ENCODE measurements at places on chromosomes 7 and 10.

DNA sequence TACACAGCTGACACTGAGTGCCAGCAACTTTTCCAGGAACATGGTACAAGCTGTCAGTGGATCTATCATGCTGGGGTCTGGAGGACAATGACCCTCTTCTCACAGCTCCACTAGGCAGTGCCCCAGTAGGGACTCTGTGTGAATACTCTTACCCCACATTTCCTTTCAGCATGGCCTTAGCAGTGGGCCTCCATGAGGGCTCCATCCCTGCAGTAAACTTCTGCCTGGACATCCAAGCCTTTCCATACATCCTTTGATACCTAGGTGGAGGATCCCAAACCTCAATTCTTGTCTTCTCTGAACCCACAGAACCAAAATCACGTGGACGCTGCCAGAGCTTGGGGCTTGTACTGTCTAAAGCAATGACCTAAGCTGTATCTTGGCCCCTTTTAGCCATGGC, 116.8 kb downstream of the IQUB start:
- no peak for DNase-seq

- DNase-seq = no peak
Observed at GRCh38 chr10:42754155-42755027, 28.2 kb upstream of the BMS1 start.

DNA sequence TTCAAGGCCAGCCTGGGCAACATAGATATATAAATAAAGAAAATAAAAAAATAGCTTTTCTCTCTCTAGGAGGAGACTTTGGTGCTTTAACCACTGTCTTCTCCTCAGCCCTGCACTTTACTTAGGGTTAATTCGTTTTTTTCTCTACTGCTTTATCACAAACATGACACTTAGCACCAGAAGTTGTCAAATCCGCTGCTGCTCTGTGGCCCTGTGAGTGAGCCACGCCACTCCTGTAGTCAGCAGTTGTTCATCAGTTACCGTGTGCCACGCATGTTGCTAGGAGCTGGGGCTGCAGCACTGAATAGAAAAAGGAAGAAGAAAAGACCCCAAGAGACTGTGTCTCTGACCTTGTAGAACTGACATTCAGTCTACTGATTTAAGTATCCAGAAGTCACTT, 232.6 kb downstream of the CELF2 start:
- no peak for DNase-seq

GRCh38 chr10:50469778-50470193, 154.0 kb downstream of the SGMS1 start:
- DNase-seq = no peak

GRCh38 chr7:12647364-12648219, 39.8 kb upstream of the ARL4A start:
- no peak for DNase-seq

DNA sequence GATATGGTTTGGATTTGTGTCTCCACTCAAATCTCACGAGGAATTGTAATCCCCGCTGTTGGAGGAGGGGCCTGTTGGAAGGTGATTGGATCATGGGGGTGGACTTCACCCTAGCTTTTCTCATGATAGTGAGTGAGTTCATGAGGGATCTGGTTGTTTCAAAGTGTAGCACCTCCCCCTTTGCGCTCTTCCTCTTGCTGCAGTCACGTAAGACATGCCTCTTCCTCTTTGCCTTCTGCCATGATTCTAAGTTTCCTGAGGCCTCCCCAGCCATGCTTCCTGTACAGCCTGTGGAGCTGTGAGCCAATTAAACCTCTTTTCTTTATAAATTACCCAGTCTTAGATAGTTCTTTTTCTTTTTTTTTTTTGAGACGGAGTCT, 17.1 kb downstream of the CDNF start:
- DNase-seq = no peak

DNA sequence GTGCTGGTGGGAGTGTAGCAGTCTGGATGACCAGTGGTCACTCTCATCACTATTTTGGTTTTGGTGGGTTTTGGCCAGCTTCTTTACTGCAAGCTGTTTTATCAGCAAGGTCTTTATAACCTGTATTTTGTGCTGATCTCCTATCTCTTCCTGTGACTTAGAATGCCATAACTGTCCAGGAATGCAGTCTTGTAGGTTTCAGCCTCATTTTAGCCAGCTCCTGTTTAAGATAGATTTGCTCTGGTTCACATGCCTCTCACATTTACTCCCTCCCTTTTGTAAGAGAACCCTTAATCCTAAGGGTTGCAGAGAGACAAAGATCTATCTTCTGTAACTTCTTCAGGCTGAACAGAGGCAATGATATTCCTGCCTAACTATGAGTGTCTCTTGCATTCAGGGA, 51.2 kb upstream of the INHBA start:
- no peak for DNase-seq

- DNase-seq = peak; percentile 26
Observed at GRCh38 chr7:158863611-158864506, 7.5 kb downstream of the DYNC2I1 start.

GRCh38 chr10:97738616-97739015, 1.7 kb downstream of the ZFYVE27 start:
- no peak for DNase-seq

DNA sequence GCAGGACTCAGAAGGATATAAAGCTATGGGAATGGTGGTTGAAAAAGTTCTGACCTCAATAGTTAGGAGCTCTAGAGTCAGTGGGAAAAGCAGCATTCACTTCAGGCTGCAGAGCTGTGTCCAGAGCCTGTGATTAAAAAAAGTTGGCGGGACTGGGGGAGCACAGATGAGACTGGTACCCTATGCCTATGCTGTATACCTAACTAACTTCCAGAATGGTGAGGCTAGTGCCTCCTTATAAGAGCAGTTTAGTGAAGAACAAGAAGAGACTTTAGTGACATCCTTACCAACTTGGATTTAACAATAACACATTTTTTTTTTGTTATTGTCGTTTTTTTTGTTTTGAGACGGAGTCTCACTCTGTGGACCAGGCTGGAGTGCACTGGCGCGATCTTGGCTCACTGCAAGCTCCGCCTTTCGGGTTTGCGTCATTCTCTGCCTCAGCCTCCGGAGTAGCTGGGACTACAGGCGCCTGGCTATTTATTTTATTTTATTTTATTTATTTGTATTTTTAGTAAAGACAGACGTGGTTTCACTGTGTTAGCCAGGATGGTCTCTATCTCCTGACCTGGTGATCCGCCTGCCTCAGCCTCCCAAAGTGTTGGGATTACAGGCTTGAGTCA, 6.6 kb upstream of the ZNF282 start:
- no peak for DNase-seq

- DNase-seq = no peak
Observed at GRCh38 chr10:126117196-126117595, 220.8 kb downstream of the FANK1 start.

DNA sequence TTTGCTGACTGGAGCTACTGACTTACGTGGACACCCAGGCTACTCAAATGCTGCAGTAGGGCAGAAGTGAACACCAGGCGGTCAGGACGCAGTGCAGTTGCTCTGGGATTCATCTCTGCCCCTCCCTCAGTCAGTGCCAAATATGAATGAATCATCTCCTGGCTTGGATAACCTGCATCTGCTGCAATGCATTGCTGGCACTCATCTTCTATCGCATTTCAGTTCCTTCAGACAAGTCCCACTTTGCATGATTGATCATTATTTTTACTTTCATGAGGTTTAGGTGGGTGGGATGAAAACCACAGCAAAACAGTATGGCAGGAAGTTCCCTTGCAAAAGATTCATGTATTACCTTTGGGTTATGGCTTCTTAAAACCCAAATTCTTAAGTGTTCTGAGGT, 224.6 kb upstream of the NRP1 start:
- DNase-seq = no peak

DNA sequence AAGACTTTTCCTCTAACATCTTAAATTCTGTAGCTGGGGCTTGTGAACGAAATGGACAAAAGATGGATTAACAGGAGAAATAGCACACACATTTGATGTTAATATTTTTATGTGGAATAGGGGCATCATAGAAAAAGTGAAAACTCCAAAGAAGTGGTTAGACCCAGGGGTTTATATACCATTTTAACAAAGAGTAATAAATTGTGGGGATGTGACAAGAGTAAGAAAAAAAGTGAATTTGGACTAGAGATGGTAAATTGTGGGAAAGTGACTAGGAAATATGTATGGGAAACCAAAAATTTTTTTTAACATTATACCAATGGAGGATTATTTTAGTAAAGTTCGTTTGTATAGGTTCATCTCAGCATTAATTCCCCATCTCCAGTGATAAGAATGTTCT, 8.2 kb downstream of the SLC39A12 start:
- DNase-seq = no peak

- no peak for DNase-seq
Observed at GRCh38 chr7:141045126-141045841, 28.6 kb upstream of the TMEM178B start.

Measured in DMS79 treated with DMSO at 0.1 percent for 48 hours (cell line).